Temporal lobe (tissue), 4 donors: ENCODE measurements at places on chromosomes 1 and 21. TPM values are rescaled to one million over a fixed set of nuclear protein-coding genes. Genes with fewer than 3 reads are reported as not detected.

The CLCNKB gene
- total RNA-seq: under 0.01 TPM

The TAL1 gene
- total RNA-seq: 2.7 TPM

The CIART gene
- total RNA-seq: 1.7 TPM

The RHOU gene
- 36.1 TPM for total RNA-seq

The ESRRG gene
- total RNA-seq: 7.1 TPM

The IVL gene
- under 0.01 TPM for total RNA-seq

The OR2L8 gene
- 0.74 TPM for total RNA-seq

The RBM11 gene
- total RNA-seq: 5.9 TPM

The RHD gene
- 0.25 TPM for total RNA-seq

The SELE gene
- total RNA-seq: 0.74 TPM

The ETNK2 gene
- total RNA-seq: 17.0 TPM

The BCAN gene
- total RNA-seq: 98.8 TPM

The TXNDC12 gene
- 14.3 TPM for total RNA-seq

The PRKAA2 gene
- total RNA-seq: 29.5 TPM

The KCNJ6 gene
- total RNA-seq: 13.8 TPM

The NID1 gene
- total RNA-seq: 24.3 TPM

The ZNF695 gene
- total RNA-seq: 6.9 TPM

The CLEC20A gene
- not detected for total RNA-seq

The ADORA3 gene
- 0.74 TPM for total RNA-seq

The MATN1 gene
- under 0.01 TPM for total RNA-seq

The FCGR3B gene
- total RNA-seq: 0.25 TPM
